ENCODE measurements at places on chromosomes 7 and 10.

DNA sequence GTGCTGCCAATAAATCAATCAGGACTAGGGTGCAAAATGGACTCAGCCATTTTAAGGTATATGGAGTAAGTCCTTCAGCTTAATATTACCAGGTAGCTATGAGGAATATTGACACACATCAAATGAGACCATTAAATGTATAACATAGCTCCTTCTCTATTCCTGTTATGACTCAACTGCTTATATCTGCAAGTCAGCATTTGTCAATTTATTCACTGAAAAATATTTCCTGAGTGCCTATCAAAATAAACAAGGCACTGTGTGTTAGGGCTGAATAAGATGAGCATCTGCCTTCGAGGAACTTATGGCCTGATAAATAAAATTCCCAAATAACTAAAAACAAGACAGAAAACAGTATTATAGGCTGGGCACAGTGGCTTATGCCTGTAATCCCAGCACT is 113.8 kb downstream of the CDK6 start:
- DNase-seq, result no peak

GRCh38 chr10:23373156-23373555 is 28.6 kb upstream of the C10orf67 start:
- DNase-seq, result no peak

DNA sequence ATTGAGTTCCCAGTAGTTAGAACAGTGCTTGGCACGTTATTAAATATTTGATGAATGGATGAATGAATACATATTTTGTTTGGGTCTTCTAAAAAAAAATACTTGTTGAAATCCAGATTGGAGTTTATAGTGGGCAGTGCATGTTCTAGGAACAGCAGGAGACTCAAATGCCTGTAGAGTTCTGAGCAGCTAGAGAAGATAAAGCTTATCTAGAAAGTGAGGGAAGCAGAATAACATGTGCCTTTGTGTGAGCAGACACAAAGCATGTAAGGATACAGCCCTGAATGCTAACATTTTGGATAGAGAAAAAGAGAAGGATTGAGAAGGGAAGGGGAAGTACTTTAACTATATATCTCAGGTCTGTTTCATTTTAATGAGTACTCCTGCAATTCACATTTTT is 71.9 kb downstream of the SRI start:
- no peak for DNase-seq

DNA sequence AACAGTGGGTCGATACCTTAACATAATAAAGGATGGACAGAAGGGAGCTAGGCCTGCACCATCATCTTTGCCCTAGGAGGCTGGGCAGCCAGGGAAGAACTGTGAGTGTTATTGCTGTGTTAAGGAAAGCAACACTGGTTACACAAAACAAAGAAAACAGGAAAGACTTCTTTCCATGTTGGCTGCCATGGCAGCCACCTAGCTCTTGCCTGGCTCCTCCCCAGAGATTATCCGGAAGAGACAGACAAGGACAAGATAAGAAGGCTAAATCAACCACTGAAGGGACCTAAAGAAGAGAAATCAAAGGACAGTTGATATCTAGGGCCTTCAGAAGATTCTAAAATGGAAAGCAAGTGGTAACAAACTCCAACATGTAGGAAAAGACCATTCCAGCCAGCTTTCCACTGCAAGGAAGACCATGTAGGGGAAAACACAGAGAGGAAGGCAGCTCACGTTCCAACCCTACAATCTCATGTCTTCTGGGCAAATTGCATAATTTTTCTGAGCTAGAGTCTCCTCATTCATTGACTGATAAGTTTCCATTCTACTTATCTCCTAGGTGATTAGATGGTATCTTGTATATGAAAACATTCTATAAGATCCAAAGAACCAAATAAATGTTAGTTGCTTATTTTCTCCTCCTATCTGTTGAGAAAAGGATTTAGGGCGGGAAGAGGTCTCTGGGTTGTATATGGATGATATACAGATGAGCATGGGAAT is 51.2 kb downstream of the SP8 start:
- DNase-seq, result no peak

DNA sequence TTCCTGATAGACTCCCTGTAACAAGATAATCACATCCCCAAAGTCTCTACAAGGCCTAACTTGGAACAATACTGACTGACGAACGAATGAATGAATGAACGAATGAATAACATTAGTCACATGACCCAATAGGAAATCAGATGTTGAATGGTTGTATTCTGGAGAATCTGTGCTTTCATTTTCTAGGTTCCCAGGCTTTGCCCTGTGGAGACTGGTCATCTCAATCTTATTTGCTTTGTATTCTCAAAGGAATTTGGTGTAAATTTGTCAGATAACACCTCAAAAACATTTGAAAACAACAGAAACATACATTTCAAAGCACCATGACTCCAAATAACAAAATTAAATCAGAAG is 69.6 kb upstream of the COL1A2 start:
- DNase-seq, result no peak

DNA sequence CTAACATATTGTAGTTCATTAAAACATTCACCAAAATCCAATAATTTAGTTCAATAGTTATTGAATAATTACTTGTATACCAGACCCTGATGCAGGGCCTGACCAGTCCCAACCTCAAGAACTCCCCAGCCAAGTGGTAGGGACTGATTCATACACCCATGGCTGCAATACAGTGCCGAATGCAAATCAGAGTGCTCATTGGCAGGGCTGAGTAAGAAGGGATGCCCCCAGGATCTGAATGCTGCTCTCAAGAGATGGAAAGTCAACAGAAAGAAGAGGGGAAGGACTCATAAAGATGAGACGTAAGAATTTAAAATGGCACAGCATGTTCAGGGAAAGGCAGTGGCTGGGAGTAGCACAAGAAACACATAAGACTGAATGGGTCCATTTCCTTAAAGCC is 29.9 kb downstream of the ZNF438 start:
- DNase-seq, result no peak

DNA sequence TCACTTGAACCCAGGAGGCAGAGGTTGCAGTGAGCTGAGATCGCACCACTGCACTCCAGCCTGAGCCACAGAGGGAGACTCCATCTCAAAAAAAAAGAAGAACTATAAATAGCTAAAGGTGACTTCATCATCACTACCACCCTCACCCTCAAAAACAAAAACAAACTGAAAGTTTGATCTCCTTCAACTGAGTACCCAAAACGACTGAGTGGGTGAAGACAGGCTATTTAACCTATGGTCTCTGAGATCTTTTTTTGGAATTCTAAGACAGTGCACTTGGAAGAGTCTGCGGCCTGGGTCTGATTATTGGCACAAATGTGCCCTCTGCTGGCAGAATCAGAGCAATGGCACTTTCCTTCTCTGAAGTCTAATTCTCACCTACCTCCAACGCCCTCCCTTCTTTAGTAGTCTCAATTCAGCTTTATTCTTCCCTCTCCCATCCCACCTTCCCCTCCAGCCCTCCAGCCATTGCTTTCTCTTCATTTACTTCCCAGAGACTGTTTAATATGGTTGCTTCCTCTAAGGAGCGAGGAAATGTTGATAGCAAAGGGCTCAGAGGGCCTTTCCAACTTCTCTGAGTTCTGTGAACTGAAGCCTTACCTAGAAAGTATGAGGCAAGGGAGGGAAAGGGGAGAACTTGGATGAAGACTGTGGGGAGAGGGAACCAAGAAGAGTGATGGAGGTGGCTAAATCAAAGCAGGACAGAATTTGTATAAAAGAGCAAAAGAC is 2.9 kb upstream of the MYOZ1 start:
- peak; percentile 28 for DNase-seq

DNA sequence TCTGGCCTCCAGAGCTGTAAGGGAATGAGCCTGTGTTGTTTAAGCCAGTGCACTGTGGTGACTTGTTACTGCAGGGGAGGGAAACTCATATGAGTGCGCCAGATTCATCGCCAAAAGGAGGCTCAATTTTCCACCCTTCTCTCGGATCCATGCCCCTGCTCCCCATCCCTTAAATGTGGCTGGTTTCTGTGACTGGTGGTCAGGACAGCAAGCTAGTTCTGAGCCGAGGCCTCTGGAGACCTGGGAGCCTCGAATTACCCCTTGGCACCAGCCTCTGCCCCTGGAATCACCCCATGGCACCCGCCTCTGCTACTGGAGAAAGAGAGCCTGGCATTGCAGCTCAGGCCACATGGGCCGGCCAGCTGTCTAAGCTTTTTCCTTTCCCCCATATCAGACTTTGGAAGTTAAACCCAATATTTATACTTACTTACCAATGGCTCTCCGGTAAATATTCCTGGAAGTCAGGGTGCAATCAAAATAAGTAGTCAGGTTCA is 39.9 kb upstream of the RBM33 start:
- DNase-seq, result no peak

- DNase-seq, result no peak
Observed at GRCh38 chr10:59505926-59506325, 143.6 kb upstream of the FAM13C start.

DNA sequence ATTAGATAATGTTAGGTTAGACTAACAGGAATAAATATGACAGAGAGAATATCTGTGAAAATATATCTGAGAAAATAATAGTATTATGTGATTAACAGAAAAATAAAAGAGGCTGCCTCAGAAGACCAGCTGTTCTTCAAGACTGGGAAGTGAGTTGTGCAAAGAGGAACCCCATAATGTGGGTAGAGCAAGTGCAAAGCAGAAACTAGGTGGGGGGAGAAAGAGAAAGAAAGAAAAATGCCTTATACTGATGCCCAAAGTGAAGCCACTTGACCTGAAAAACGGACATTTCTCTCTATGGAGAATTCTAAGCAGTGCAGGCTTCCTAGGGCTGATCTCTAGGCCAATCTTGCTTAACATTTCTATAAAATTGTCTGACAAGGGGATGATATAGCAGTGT is 3.8 kb downstream of the NEBL start:
- no peak for DNase-seq

- no peak for DNase-seq
Observed at GRCh38 chr10:29806350-29806788, 171.6 kb upstream of the SVIL start.

DNA sequence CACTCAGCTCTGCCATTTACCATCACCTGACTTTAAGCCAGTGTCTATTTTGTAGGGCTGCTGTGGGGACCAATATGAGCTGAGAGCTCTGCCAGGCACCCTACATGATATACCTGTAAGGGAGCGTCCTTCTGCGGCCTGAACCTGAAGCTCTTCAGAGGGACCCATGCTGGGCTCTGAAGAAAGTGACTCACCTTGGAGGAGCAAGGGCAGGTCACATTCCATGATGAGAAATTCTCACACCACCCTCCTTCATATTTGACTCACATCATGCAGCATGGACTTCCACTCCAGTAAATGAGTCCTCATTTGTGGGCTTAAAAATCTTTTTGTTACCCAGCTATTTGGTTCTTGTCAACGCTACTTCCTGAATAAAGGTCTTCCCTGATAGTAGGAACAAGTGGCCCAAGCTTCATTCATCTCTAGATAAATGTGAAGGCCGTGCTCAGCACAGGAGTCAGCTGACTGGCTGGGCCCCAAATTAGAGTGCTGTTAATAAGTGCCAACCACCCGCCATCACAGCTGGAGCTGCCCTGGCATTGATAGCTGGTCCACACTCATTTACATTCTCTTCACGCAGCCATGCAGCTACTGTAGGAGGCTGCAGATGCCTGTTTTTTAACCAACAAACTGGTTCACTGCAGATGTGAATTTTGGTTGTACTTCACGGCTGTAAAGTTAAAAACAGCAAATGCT is 78.4 kb downstream of the RNF216 start:
- no peak for DNase-seq

GRCh38 chr10:51918884-51919325 is 219.5 kb upstream of the CSTF2T start:
- DNase-seq, result no peak

GRCh38 chr10:129760416-129760815 is 203.7 kb downstream of the EBF3 start:
- no peak for DNase-seq

DNA sequence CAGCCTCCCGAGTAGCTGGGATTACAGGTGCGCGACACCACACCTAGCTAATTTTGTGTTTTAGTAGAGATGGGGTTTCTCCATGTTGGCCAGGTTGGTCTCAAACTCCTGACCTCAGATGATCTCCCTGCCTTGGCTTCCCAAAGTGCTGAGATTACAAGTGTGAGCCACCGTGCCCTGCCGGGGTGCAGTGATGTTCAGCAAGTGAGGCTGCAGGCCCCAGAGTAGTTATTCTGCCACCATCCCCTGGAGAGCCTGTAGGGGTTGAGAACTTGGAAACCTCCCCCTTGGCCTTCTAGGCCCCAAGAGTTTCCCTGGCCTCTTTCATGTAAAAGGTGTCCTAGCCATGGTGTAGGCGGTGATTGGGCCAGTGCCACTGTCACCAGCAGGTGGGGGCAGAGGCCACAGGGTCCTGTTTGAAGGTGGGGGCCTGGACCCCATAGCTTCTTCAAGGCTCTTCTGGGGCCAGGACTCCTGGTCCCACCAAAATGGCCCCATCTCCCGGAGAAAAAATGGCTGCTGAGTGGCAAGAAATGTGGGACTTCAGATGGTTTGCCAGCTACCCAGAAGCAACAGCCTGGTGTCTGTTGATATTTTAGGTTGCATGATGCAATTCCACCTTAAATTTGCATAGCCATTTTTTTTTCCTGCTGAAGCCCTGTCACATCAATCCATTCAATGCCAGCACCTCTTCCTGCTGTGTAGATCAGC is 25.5 kb upstream of the INMT start:
- no peak for DNase-seq

DNA sequence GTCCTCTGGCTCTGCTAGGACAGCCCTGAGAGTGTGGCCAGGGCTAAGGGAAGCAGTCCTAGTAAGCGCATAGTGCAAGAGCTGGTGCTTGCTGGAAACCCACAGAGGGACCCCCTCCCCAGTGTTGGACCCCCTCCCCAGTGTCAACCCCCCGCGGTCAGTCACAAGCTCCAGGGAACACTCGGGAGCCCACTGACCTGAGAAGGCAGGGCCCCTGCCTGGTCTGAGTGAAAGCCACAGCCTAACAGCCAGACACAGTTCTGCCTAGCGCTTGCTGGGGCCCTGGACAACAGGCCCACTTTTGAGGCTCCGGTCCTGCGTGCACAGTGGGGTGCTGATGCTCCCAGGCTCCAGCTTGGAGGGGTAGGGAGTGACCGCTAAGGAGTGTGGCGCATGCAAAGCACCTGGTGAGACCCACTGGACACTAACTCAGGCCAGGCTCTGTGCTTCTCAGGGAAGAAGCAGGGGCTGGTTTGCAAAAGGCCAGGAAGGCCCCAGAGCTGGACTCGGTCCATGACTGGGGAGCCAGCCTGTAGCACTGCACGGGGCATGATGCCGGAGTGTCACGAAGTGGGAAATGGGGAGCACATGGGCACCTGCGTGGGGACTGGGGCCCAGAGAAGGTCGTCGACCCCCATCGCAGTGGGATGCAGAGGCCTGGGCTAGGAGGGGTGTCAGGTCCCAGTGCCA is 175.8 kb upstream of the PPP2R2D start:
- DNase-seq, result no peak

- no peak for DNase-seq
Observed at GRCh38 chr10:113858541-113858940, 4.1 kb downstream of the NHLRC2 start.
